ENCODE measurements at places on chromosomes 13 and 19.

DNA sequence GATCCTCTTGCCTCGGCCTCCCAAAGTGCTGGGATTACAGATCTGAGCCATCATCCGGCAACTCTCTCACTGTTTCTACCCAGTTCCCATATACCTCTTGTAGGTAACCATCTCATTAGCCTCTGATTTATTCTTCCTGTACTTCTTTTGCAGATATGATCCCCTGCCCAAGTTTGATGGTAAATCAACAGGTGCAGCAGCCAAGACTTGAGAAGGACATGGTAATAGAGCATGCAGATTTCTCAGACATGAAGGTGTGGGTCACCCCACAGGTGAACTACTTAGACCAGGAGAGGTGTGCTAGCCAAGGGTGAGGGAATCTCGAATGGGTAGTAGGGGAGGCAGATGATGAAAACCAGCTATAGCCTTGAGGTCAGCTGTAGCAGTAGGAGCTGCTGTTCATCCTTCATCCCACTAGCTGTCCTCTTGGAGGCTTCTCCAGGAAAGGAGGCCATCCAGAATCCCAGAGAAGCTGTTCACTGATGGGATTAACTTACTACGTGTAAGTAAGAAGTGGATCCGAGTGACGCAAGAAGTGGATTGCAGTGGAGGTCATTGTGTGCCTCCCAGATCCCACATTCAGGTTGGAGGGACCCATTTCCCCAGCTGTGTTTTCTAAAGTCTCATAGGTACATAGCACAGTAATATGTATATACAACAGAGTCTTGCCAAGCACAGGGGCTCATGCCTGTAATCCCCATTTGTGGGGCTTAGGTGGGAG lies 10.8 kb upstream of the CEBPG start:
- no peak for DNase-seq

- no peak for DNase-seq
Observed at GRCh38 chr19:54029301-54029700, 34.4 kb downstream of the VSTM1 start.

GRCh38 chr13:112977091-112977490 lies 8.1 kb downstream of the MCF2L start:
- peak; percentile 91 for DNase-seq

GRCh38 chr19:11066326-11066725 lies 22.9 kb upstream of the LDLR start:
- DNase-seq: peak; percentile 31
